ENCODE measurements at places on chromosomes 1 and 21.
A peak's percentile ranks its signal among the peaks of the same experiment; 100 is the strongest.

DNA sequence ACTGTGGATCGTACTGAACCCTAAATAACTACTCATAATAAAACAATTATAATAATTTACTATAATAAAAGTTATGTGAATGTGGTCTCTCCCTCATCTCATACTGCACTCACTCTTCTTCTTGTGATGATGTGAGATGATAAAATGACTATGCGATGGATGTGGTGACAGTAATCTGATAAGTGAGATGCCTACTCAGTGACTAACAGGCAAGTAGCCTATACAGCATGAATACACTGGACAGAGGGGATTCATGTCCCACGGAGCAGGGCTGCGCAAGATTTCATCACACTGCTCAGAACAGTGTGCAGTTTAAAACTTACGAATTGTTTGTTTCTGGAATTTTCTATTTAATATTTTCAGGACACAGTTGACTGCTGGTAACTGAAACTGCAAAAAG, 304.0 kb downstream of the DUSP10 start:
- DNase-seq: no peak

DNA sequence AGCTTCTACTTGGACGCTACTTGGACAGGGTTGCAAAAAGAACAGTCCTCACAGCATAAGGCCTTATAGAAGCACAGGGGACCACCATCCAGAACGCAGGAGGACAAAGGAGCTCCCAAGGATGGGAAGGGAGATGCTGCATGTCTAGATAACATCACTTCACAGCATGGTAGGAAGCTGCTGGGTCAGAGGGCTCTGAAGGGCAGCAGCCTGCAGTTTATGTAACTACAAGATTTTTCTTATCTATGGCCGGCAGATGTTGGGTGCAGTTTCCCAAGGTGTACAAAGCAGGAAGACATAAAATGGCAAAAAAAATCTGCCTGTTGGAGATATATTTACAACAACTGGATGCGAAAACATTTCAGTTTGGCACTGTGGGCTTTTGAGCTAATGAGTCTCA, 45.3 kb upstream of the SLC5A9 start:
- DNase-seq: no peak

DNA sequence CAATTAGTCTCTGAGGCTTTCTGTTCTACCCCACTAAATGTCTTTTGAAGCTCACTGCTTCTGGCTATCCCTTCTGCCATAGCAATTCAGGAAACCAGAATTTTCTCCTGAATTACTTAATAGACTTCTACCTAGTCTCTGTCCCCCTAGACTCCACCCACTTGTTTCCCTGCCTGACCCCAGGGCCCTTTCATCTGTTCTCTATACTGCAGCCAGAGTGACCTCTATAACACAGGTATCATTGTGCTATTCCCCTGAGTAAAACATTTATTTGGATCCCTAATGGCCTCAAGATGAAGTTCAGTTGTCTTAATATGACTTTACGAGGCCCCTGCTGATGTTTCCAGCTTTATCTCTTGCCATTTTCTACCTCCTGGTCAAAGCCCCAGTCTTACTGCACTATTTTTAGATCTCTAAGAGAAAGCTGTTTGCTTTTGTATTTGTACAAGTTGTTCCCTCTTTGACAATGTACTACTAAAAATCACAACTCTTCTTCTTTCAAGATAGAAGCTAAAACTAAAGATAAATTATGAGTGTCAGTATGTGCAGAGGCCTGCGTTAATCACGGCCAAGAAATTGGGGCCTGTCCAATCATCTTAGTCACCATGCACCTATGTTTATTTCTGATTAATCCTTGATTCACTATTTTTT, 54.5 kb downstream of the ATP1B1 start:
- DNase-seq: no peak

DNA sequence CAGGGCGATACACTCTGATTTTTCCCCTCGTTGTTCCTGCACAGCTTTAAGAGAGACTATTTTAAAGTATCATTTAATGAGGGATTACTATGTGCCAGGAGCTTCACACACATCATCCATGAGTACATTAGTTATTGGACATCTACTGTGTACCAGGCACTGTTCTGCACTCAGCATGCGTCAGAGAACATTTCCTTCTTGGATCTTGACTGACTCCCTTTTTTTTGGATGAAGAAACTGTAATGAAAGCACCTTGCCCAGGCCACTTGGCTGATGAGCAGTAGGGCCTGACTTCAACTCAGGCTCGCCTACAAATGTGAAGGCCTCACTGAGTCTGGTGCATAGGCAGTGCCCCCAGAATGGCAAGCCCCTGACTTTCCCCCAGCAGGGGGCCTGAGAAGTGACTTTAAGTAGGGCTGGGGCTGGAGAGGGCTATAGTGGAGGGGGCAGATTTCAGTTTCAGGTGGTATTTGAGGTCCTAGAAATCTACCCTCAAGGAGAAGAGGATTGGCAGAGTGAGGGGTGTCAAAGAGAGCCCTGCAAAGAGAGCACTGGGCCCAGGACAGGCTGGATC, 50.0 kb downstream of the PTPRU start:
- no peak for DNase-seq

GRCh38 chr1:36156329-36157114, 562 bp downstream of the MAP7D1 start:
- peak; percentile 86 for DNase-seq

GRCh38 chr1:150683914-150684313, 13.0 kb downstream of the GOLPH3L start:
- no peak for DNase-seq

DNA sequence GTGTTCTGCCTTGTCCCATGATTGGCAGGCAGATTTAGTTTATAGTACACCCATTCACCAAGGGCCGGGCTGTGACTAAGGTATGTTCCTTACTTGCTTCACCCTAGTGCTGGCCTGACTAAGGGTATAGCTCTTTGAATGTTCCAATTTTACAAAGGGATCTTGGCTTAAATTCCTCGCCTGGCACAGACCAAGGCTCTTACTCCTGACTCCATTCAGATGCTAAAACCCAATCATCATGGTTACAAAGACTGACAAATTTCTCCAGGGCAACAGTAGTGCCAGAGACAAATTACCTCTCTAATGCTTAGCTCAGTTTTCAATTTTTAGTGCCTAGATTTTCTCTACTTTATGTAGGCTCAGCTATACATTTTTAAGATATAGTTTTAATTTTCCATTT, 11.5 kb upstream of the C1orf53 start:
- peak; percentile 66 for DNase-seq

DNA sequence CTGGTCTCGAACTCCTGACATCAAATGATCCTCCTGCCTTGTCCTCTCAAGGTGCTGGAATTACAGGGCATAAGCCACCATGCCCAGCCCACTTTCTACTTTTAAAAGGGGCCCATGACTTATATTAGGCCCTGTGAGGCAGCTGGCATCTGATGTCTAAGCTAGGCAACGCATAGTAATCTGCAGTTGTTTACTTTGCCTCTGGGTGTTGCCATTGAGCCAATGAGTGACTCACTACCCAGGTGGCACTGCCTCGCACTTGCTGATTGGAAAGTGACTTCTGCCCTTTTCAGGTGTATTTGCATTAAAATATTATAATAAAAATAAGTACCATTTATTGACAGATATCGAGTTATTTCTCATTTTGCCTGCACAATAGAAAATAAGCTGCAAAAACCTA, 84.9 kb downstream of the KIF14 start:
- peak; percentile 20 for DNase-seq

DNA sequence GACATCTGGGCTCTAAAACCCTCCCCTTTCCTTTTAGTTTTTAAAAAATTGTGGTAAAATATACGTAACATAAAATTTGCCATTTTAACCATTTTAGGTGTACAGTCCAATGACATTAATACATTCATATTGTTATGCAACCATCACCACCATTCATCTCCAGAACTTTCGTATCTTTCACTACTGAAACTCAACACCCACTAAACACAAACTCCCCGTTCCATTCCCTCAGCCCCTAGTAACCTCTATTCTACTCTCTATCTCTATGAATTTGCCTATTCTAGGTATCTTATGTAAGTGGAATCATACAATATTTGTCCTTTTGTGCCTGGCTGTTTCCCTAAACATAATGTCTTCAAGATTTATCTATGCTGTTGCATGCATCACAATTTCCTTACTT, 19.4 kb upstream of the TTC4 start:
- no peak for DNase-seq

DNA sequence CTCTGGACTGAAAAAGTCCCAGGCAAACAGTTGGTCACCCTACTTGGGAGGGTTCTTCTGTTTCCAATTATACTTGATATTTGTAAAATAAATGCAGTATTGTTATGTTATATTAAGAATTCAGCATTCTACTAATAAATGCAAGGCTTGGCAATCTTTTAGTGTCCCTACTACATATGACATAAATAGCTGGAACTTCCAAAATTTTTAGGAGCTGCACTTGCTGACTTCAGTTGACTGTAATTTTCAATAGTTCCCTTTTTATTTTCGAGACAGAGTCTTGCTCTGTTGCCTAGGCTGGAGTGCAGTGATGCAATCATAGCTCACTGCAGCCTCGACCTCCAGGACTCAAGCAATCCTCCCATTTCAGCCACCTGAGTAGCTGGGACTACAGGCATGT, 20.0 kb downstream of the FOXD3 start:
- no peak for DNase-seq

- no peak for DNase-seq
These were observed 10.9 kb upstream of the METTL25B start for GRCh38 chr1:156717351-156717750.

DNA sequence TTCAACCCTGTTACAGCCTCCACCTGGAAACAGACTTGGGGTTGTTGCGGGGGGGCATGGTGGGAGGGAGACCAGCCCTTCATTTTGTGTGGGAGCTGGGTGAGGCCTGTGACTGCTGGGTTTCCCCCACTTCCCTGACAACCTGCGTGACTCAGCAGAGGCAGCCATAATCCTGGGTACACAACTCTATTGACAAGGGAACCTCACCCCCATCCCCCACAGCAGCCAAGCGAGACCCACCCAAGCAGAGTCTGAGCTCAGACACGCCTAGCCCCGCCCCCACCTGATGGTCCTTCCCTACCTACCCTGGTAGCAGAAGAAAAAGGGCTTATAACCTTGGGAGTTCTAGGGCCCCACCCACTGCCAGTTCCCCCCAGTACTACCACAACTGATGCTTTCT, 8.0 kb upstream of the CCDC190 start:
- no peak for DNase-seq

- DNase-seq: no peak
These were observed 44.0 kb downstream of the MORN1 start for GRCh38 chr1:2347409-2347785.

GRCh38 chr1:185846672-185847444, 112.7 kb downstream of the HMCN1 start:
- no peak for DNase-seq

- peak; percentile 68 for DNase-seq
These were observed 36.7 kb downstream of the ERI3 start for GRCh38 chr1:44318097-44319088.

- DNase-seq: no peak
These were observed 59.6 kb downstream of the LUZP1 start for GRCh38 chr1:23108918-23109533.

- DNase-seq: no peak
These were observed 177.7 kb downstream of the ADSS2 start for GRCh38 chr1:244273845-244274619.

- DNase-seq: no peak
These were observed 40.5 kb upstream of the SLC35F3 start for GRCh38 chr1:233863901-233864545.

DNA sequence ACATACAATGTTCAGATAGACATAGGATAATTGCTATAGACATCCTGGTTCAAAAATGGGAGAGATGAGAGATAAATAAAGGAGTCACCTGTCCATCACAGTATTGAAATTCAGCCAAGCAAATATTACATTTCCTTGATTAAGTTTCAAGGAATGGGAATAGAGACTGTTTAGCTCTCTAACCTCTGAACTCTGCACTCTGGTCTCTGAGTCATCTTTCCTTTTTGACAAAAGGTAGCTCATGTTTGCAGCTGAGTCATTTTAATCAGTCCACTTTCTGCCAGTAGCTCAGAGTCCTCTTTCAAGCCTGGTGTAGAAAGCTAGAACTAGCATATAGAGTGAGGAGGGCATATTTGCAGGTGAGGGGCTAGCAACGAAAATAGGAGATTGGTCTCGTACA, 51.4 kb upstream of the GJA8 start:
- DNase-seq: no peak

- no peak for DNase-seq
These were observed 2.3 kb upstream of the CHI3L1 start for GRCh38 chr1:203188686-203189232.

GRCh38 chr1:156104065-156104810, 10.3 kb upstream of the LMNA start:
- DNase-seq: no peak

DNA sequence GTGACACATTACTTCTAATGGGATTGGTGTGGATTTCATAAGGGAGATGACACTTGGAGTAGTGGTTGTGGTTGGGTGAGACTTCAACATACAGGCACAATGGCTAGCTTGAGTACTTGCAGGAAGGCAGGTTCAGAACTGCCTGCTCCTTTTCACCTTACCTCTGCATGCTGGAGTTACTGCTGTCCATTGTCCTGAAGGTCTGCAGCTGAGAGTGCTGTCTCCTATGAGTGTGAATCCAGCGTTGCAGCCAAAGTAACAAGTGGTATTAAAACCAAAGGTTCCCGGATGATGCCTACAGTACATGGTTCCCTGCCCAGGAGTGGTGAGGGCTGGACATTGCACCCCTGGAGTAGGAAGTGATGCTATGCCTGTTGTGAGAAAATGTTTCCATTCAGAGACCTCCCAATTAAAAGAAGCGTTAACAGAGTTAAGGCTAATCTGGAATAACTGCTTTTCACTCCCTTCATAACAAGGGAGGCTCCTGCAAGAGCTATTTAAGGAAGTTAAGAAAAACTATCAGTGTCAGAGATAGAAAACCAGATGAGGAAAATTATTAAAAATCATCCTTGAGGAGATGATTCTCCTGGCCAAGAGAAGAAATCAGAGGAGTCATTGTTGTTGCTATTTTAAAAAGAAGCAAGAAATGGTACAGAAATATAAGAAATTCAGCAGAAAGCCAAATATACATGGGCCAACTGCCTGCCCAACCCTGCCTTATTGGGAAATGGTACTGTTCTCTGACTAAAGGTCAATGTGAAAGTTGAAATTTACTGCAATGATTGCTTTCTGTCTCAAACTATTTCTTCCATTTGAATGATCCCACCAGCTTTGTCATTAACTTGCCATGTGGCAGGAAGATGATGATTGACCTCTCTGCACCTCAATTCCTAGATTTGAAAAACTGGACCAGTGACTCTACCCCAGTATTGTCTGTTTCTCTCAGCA, 9.8 kb upstream of the F5 start:
- DNase-seq: peak; percentile 43

- no peak for DNase-seq
These were observed 40.4 kb upstream of the ZSWIM5 start for GRCh38 chr1:45246760-45247159.

- no peak for DNase-seq
These were observed 65.2 kb upstream of the PRKACB start for GRCh38 chr1:84078842-84079202.
